Left ventricle myocardium inferior (tissue), 1 donor: ENCODE measurements at places on chromosomes 2 and 18. TPM values are rescaled to one million over a fixed set of nuclear protein-coding genes. Genes with fewer than 3 reads are reported as not detected.

DNA sequence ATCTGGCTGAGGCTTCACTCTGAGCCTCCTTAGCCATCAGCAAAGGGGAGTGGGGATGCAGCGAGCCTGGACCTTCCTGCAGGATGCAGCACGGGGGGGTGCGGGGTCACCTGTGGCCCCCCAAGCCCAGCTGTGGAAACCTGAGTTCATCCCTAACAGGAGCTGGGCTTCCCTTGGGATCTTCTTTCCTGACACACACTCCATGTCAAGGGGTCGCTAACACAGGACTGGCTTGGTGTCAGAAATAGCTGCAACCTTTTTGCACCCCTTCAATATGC is 174.7 kb downstream of the RTP5 start:
- no peak for DNase-seq

DNA sequence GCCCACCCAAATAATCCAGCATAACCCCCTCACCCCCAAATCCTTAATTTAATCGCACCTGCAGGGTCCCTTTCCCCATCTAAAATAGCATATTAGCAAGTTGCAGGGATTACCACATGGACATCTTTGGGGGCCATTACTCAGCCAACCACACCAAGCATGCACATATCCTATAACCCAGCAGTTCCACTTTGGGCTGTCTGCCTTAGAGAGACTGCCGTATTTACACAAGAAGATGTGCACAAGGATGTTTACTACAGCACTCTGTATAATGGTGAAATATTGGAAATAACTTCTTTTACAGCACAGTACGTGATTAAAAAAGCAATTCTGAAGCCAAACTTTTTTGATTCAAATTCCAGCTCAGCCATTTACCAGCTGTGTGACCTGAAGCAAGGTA is 17.3 kb upstream of the LDLRAD4 start:
- DNase-seq, result no peak

- no peak for DNase-seq
Measured at GRCh38 chr2:76467326-76467725, 756.6 kb upstream of the GCFC2 start.

DNA sequence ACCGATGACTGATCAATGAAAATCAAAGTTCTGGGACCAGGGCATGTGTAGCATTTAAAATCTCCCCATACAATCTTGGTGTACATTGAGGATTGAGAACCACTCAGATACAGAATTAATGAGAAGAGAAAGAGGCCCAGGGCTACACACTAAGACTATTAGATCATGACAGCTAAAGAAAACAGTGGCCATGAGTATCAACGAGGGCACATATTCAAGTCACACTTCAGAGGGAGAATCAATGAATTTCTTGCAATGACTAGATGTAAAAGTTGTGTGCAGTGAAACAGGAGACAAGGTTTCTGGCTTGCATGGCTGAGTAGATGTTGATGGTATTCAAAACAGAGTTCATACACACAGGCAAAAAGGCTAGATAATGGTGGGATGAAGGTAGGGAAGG is 29.1 kb downstream of the METTL8 start:
- DNase-seq, result no peak

DNA sequence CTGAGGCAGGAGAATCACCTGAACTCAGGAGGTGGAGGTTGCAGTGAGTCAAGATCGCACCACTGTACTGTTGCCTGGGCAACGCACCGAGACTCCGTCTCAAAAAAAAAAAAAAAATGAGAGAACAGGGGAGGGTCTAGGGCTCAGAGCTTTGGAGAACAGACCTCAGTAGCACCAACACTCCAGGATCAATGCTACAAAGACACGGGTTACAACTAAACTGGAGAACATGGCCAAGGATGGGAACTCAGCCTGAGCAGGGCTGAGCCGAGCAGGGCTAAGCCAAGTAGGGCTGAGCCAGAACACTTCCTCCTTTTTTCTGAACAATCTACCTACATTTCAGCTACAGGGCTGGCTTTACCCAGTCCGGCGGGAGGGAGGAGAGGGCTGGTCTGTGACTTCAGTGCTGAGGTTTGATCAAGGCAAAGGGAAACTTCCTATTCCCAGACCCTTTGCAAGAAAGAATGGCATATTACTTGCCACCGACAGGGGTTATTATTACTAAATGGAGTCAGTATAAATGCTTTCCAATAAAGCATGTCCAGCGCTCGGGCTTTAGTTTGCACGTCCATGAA is 2.9 kb upstream of the CASP8 start:
- peak; percentile 27 for DNase-seq

The TRABD2A gene
- total RNA-seq, result 0.49 TPM

GRCh38 chr2:38836791-38837190 is 38.9 kb downstream of the DHX57 start:
- DNase-seq, result no peak

GRCh38 chr18:33682436-33682835 is 104.4 kb downstream of the ASXL3 start:
- no peak for DNase-seq

The CYRIA gene
- 4.1 TPM for total RNA-seq

GRCh38 chr2:54556621-54557121 is 100.5 kb downstream of the SPTBN1 start:
- DNase-seq, result no peak

The GCG gene
- not detected for total RNA-seq

The SP5 gene
- 0.44 TPM for total RNA-seq

DNA sequence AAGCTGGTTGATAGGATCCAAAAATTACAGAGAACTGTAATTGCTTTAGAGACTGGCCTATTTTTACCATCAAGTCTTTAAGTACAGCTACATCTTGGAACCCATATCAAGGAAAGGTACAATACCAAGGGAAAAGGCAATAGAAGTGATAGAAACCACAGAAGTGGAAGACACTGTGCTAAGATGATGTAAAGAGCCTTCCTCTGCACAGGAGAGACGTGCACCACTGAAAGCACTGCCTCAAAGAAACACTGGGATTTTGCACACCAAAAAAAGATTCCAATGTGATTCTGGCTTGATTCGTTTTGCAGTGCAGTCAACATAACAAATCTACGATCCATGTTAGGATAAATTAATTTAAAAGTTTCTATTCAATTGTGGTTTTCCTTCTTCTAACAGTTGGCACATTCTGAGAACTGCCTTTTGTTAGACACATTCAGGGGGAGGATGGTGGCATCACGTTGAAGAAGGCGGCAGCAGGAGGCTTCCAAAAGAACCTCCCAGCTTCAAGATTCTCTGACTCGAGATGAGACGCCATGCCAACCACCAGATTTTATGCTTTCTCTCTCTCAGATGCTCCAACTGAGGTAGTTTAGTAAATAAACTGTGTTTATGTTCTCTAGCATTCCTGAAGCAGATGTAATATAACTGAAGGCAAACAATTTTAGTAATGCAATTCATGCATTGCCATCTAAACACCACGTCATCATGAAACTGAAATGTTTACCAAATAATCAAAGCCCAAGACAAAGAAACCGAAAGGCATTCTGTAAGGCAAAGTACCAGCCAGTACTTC is 102.9 kb downstream of the BCL2 start:
- DNase-seq, result no peak

The XPO1 gene
- 68.5 TPM for total RNA-seq

DNA sequence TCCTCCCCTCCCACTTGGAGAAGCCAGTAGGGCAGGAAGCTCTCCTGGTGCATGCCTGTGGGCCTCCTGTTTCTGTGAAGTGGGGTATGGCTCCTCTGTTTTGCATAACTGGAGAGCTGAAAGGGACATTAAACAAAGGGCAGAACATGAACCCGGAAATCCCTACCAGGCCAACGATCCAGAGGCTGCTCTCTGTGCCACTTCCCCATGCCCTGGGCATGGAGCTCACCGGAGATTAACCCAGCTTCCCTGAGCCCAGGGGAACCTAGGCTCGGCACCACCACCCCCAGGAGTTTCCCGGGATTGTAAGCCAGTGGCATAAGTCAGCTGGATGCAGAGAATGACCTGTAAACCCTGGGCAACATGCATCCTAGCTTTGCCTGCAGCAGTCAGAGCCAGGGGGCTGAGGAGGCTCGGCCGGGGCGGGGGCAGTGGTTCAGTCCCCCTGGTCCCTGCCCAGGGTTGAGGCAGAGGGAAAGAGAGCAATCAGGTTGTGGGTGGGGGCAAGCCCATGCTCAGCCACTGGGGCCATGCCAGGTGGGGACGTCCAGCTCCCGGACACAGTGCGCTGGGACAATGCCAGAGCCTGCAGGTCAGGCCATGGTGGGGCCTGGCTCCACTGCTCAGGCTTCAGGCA is 49.5 kb downstream of the TIMM21 start:
- no peak for DNase-seq

The CD207 gene
- not detected for total RNA-seq

The NR4A2 gene
- 0.88 TPM for total RNA-seq

The COLEC12 gene
- total RNA-seq, result 7.3 TPM

DNA sequence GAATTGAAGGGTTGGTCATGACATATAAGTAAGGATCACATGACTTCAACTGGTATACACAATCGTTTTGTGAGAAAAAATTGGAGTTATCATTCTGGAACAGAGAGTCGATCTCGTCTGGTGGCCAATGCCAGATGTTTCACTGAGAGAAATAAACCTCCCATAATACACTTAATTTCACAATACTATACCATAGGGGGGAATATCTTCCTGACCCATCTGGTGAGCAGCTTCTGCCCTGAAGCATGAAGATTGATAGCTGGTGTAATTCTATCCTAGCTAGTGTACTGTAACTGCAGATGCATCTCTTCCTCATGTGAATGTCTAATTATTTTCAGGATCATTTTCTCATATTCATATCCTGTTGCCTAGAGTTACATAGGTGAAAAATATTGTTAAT is 15.7 kb upstream of the CDH7 start:
- DNase-seq, result no peak

The WDR75 gene
- 17.0 TPM for total RNA-seq

The SLC23A3 gene
- total RNA-seq, result 0.58 TPM

- no peak for DNase-seq
Measured at GRCh38 chr2:8487461-8487932, 194.4 kb upstream of the ID2 start.

DNA sequence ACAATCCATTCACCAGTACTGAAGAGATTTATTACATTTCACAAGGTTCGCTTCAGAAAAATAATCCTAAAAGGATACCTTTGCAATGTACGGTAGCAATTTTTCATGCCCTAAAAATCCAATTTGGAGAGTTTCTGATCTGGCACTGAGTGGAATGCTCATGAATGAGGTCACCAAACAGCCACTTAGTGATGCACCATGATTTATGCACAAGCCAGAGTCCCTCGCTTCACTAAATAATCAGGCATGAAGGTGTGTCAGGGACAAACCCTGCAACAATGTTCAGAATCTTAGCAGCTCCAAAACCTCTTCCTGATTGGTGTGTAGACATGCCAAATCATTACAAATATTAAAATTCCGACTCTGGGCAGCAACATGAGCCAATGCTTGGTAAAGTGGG is 221.1 kb downstream of the CNTNAP5 start:
- DNase-seq, result no peak

The SULT1C2 gene
- 1.9 TPM for total RNA-seq

The ZSWIM2 gene
- total RNA-seq, result not detected

The STAT4 gene
- total RNA-seq, result 0.82 TPM

- DNase-seq, result peak; percentile 13
Measured at GRCh38 chr18:79493801-79494211, 98.1 kb downstream of the NFATC1 start.

The GALNT14 gene
- total RNA-seq, result 0.14 TPM

DNA sequence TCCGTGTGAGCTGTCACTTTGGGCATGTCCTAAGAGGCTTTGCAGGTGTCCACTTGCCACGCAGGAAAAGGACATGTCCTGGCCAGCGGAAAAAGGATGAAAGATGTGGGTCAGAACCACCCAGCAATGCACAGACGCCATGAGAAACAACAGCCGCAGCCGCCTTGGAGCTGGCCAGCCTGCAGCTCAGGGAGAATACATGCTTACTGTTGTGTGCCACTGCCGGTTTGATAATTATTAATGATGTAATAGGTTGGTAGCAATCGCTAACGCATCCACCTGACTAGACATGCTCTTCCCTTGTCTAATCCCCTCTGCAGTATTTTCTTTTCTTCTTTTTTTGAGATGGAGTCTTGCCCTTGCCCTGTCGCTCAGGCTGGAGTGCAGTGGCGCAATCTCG is 221.7 kb downstream of the HAUS1 start:
- DNase-seq, result no peak

The NEB gene
- total RNA-seq, result 30.5 TPM

DNA sequence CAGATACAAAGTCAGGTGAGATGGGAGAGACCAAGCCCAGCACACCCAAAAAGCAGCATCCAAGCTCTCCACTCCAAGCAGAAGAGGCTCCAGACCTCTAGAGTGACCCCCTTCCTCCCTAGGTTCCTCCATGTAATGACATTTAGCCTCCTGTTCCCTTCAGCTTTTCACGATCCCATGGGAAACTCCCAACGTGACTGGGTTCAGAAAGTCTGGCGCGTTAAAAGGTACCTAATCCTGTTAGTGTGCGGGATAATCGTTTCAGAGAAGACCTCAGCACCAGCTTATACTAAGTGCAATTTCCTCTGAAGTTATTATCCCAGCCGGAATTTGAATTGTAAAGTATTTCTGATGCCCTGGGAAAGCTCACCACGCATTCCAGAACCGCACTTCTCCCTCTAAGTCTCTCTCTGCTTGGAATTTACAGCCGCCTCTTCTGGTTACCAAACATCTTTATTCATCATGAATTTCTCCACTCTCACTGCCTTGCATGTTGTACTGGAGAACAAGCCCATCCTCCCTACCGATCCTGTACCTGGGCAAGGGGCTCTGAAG is 46.9 kb downstream of the CCBE1 start:
- DNase-seq, result no peak

DNA sequence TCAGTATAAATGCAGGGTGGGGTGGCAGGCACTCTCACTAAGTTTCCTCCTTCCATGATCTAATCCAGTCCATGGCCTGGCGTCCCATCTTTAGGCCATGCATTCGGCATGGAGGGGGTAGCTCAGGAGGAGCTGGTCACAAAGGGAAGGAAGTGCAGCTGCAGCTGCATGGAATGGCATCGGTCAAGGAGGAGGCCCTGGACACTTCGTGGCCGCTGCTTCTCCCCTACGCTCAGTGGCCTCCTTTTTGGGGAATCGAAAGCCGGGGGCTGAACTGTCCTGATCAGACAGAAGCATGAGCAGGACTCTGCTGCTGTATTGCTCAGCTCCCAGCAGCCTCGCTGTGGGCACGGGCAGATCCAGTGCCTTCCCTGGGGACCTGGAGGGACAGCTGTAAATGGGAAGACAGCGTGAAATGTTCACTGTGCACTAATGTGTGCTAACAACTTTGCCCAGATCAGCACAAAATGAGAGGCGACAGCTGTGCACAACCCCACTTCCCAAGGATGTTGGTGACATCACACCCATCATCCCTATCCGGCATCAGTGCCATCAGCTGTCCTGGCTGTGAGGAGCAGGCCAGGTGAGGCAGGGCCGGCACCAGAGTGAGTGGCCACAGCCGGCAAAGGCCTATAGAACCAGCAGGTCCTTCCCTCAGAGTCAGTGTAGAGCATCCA is 520.1 kb upstream of the RAB6C start:
- no peak for DNase-seq

DNA sequence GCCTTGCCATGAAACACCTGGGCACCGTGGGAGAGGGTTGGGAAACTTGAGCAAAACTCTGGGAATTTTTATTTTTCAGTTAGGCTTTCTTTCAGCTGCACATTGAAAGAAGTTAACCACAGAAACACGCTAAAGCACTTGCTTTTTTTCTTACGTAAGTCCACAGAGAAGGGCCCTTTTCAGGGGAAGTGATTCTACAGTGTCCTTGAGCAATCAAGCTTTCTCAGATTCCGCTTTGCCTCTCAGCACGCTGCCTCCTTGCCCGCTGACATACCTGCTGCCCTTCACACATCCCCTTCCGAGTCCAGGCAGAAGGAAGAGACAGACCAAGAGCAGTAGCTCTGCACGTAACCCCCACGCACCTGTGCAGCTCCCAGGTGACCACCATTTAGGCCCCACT is 135.5 kb upstream of the MYT1L start:
- DNase-seq, result no peak

The UGT1A6 gene
- not detected for total RNA-seq

- DNase-seq, result no peak
Measured at GRCh38 chr18:532632-533031, 32.1 kb upstream of the COLEC12 start.
